ENCODE measurements at places on chromosomes 5 and 9.

DNA sequence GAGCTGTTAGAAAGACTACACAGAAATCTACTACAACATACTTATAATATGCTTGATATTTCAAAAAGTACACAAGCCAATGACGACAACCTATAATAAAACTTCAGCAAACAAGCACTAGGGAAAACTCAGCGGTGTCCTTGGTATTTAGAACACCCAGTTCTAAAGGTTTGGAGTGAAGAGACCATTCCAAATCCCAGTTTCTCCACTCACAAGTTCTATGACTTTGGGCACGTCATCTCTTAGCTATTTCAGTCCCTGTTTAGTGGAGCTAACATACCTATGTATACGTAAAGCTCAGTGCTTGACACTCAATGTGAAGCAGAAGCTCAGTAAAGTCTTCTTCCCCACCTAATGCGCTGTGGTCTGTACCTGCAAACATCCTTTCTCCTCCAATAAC, 52.8 kb downstream of the MLLT3 start:
- no peak for DNase-seq

DNA sequence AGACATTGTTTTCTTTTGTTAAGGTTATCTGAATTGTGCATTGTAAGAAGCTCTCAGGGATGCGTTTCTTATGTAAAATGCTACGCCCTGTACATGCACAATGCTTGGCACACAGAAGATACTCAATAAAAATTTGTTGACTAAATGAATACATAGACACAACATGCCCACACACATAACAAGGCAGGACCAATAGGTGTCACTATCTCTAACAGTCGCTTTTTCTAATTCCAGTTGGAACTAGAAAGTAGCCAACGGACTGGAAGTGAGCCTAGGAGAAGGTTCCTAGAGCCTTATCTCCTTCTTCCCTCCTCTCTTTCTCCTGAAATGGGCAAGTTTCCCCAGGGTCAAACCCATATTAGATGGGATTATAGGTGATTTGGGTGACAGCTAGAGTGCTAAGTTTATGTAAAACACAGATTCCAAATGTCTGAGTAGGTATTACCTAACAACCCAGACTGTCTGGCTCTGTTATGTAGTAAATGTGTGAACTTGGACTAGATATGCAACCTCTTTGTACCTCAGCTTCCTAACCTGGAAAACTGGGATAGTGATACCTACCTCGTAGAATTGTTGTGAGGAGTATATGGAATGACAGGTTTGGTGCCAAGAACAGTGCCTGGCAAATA, 603.0 kb downstream of the RAB3C start:
- DNase-seq, result no peak

- DNase-seq, result no peak
These were observed 12.6 kb upstream of the AQP7 start for GRCh38 chr9:33414889-33415500.

DNA sequence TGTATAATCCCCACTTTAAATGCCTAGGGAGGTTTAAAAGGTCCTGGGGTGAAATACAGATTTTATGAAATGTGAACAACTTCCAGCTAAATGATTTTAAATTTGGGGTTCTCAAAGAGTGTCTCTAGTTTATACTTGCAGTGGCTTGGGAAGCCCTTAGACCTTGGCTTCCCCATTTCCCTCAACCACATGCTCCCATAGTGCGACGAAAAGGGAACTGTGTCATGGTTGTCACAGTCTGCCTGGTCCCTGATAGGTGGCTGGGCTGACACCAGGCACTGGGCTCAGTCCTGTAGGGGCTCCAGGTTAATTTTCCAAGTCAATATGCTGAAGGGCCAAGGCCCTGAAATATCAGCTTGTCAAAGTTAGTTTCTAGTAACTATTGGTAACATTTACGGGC, 10.4 kb upstream of the CXCL14 start:
- no peak for DNase-seq

GRCh38 chr5:124909734-124910133, 163.3 kb upstream of the ZNF608 start:
- no peak for DNase-seq

- DNase-seq, result no peak
These were observed 27.3 kb downstream of the F2RL2 start for GRCh38 chr5:76595755-76596481.

DNA sequence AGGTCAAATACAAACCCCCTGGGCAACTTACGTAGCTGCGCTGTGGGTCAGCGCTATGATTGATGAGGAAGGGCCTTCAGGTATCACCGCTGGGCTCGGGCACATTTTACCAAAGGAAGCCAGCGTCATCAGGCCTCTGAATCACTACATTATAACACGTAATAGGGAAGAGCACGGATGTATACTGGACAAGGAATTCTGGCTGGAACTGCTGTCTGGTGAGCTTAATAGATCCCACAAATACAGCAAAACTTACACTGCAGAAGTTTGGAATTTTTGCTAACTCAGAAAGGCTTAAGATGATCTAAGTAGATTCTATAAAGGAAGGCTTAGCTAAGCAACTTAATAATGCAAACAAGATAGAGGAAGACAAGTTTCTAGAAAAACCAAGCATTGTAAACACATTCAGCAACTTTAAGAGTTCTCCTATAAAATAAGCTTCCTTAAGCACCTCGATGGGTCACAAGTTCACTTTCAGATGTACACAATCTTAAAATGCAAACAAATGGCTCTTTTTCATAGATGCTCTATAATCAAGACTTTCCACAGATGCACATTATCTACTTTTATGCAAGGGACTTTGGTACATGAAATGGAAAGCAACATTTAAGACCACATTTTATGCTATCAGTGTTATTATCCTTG, 360.1 kb upstream of the PANK3 start:
- DNase-seq, result no peak

- no peak for DNase-seq
These were observed 189.5 kb downstream of the SEMA5A start for GRCh38 chr5:9356351-9356825.

GRCh38 chr9:115164511-115164974, 46.6 kb upstream of the TNC start:
- DNase-seq, result no peak

GRCh38 chr9:105883847-105884246, 189.5 kb downstream of the TMEM38B start:
- DNase-seq, result no peak

GRCh38 chr5:1729641-1730486, 69.8 kb downstream of the MRPL36 start:
- no peak for DNase-seq

DNA sequence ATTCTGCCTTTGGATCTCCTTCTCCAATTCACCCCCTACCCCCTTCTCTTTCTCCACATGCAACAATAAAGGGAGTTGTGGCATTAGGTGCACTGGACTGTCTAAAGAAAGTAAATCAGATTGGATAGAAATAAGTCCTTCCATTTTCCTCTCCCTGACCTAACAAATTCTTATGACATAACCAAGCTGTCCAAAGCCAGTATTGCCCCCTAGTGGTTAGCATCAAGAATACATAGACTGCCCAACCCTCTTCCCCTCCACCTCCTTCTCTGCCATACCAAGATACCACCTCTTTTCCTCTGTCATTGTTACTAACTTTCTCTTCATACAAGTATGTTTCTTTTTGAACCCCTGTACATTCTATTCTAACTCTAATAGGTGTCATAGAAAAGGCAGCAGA, 45.7 kb downstream of the PPARGC1B start:
- DNase-seq, result peak; percentile 80

DNA sequence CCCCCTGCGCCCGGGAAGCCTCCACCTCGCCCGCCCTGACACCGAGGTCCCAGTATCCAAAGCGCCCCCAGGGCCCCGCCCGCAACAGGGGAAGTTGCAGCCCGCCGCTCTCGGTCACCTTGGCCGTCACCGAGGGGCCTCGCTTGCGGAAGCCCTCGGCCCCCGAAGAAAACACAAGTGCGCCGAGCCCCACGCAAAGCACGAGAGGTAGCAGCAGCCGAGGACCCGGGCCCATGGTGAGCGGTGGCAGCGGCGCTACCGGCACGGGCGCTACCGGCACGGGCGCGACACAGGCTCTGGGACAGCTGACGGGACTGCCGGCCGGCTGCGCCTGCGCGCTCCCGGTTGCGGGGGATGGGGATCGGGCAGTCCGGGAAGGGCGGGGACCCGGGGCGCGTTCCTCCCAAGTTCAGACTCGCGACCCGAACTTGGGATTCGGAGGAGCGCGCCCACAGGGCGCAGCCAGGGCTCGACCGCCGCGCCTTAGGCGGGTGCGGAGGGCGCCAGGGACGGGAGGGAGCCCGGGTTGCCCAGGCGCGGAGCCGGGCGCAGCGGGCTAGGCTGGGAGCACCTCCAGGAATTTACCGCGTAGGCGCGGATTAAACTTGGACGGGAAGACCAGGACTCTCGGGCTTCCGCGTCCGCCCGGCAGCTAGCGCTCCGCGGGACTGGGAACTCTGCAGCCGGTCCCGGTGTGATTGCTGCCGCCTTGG, at the start of gene PPIC:
PPIC (minus strand) TSS at position 335 of the 713 bp plus-strand sequence; CDS start at position 235, 100 bp downstream.
- no peak for DNase-seq

GRCh38 chr9:32906213-32906612, 95.2 kb downstream of the APTX start:
- no peak for DNase-seq

DNA sequence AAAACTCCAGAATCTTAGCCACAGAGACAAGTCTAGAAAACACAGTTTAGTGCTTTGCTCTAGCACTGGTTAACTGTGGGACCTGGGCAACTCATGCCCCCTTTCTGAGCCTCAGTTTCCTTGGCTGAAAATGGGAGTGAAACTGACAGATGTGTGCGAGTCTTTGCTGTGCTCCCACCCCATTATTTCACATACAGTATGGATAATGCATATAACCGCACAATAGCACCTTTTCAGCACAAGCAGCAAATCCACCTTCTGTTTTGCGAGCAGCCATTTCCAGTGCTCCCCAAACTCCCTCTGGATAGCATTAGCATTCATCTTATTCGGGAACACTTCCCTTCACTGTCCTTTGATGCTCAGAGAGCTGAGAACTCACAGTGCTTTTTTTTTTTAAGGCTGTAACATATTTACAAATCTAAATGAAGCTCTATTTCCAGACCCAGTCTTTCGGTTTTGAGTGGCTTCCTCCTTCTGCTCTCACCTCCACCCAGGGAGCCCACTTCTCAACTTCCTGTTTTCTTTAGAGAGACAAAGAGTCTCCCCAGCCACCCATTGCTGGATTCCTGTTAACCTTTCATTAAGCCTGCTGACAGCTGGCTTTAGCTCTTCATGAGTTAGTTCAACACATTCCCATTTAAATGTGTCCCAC, 49.2 kb downstream of the TIMD4 start:
- peak; percentile 60 for DNase-seq

DNA sequence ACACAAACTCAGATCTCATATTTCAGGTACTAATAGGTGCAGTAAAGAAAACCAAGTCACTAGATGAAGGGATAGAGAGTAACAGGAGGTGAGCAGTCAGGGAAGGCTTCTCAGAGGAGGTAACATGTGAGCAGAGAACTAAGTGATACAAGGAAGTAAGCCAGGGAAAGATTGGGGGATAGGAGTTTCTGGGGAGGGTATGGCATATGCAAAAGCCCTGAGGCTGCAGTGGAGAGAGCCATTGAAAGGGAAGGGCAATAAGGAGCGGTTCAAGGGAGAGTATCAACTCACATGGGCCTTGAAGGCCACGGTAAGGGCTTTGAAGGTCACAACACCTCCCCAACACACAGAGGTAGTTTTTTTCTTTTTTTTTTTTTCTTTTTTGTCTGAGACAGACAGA, 6.9 kb downstream of the OLFML2A start:
- peak; percentile 14 for DNase-seq

DNA sequence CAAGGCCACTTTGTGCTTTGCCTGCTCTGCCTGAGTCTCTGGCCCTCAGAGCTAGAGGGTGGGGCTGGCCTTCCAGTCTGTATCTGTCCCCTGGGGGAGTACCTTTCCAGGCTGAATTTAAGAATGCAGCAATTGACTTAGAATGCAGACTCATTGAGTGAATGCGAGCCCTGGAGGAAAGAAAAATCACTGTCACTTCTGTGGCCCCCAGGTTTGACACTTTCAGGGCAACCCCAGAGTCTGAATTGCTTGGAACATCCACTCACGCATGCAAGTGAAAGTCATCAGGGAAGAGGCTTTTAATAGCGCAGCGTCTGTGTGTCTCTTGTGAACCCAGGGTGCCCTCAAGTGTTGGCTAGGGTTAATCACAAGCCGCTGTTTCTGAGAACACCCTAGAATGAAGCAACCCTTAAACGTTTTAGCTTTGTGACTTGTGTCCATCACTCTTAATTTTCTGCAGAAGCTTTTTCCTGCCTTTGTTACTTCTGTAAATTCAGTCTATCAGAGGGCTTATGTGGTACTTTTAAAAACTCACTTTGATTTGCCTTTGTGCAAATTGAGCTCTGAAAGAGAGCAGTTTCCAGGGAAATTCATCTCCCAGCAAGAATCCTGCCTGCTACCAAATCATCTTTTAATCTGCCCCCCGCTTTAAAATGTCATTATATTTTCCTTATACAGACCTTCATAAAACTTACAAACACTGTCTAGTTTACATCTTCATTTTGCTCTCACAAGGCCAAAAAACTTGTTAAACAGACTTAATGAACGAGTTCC, 146.8 kb upstream of the IQGAP2 start:
- peak; percentile 76 for DNase-seq

GRCh38 chr9:79408200-79408599, 163.6 kb upstream of the TLE4 start:
- DNase-seq, result no peak

DNA sequence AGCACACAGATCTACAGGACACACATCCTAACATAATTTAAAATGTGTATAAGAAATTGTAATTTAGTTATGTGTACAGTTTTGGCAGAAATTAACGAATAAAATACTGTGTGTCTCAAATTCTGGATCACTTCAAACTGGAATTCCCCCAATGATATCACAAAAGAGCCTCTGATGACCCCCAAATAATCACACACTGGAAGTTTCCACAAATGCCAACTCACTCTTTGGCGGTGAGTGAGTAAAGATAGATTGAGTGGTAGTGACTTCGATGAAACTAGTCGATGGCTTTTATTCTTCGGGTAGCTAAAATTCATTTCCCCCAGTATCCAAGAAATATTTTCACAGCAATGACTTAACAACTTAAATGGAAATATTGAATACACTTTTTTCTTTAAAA, 2.2 kb downstream of the ZNF366 start:
- no peak for DNase-seq

DNA sequence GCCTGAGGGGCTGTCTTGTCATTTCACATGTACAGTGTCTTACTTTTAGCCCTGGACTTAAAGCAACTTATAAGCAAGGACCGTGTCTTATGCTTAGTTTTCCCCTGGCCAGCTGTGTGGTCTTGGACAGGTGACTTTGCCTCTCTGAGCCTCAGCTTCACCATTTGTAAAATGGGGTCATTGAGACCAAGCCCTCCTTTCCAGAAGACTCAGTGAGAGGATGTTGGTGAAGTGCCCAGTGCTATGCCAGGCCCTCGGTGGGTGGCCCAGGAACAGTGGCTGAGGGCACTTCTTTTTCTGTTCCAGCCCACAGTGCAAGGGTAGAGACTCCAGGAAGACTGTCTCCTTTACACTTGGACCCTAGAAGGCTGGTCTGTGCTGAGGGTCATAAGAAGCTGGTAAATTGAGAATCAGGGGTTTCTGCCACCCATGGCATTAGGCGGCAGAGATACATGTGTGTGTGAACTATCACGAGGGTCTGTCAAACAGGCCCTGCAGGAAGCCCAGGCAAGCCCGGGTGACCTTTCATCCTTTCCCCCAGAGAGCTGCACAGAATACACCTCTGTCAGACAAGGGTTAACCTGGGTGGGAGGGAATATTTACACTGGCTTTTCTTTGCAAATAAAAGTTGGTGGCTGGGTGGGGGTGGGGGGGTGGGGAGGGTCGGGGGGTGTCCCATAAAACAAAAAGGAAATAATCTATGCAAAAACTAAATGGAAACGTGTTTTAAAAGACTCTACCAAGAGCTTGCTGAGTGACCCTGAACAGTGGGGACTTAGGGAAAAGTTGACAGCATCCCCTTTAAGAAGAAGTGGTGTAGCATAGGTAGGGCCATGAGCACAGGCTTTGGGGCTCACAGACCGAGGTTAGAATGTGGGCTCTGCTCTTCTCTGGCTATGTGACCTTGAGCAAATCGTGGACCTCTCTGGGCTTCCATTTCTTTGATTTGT, 20.4 kb upstream of the KIF12 start:
- DNase-seq, result no peak

Data from Karpas-422 (cell line).